ENCODE measurements at places on chromosomes 2 and 18.

GRCh38 chr2:152430876-152431275 is 95.9 kb downstream of the FMNL2 start:
- DNase-seq = no peak

DNA sequence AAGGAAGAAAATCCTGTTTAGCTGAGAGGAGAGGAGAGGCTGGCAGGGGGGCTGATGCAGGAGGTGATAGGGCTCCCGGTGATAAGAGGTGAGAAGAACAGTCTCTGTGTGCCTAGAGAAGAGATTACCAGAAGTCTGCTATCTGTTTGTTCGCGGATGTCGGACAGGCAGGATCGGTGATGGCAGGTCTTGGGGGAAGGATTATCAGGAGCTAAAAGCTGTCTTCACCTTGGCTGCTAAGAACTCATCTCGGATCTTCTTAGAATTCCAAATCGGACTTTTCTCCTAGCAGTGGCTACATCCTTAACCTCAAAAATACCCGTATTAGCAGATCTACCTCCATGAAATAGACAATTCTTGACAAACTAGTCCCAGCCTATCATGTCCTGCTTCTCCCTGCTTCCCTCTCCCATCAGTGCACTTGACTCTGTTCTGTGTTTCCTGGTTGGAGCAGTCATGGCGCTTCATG is 282.1 kb upstream of the TRIB2 start:
- no peak for DNase-seq

- no peak for DNase-seq
These were observed 900.8 kb downstream of the SLC4A3 start for GRCh38 chr2:220528180-220528675.

GRCh38 chr18:55228707-55229106 is 269.4 kb upstream of the CCDC68 start:
- no peak for DNase-seq

DNA sequence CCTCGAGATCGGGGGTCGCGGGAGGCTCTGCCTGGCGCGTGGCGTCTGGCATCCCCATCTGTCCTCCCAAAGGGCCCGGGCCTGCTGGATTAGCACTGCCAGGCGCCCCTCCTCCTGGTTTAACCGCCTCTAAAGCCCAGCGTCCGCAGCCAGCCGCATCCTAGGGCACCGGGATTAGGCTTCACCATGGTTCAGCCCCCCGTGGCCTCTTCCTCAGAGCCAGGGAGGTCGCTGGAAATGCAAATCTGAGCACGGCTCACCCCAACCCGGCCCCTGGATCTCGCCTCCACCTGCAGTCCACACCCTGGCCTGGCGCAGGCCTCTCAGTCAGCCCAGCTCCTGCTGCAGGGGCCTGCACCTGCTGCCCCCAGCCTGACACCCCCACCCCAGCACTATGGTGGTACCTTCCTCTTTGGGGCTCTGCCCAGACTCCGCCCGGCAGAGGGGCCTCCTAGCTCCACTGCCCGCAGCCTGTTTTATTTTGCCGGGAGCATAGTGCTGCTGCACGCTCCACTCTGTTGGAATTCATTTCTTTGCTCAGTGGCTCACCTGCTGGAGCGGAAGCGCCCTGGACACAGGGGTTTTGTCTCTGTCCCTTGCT is 13.2 kb downstream of the PRELID3A start:
- no peak for DNase-seq

GRCh38 chr2:203279288-203279687 is 40.5 kb downstream of the CYP20A1 start:
- no peak for DNase-seq

GRCh38 chr2:215347878-215348277 is 36.0 kb downstream of the ATIC start:
- no peak for DNase-seq

GRCh38 chr2:156023229-156023869 is 309.2 kb downstream of the NR4A2 start:
- no peak for DNase-seq

DNA sequence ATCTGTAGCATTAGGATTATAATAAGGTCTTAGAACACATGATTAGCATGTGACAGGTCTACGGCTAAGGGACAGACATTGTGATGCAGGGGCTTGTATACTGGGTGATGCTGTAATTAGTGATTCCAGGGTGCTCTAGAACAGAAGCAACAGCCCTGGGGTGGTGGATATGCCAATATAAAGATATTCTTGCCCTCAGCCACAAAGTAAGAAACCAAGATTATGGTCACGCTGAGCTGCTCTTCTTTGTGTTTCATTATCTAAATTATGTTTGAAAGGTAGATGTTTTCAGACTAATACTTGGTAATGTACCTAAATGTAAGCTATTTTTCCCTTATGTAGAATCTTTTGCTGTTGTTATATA is 45.3 kb downstream of the FN1 start:
- no peak for DNase-seq

- no peak for DNase-seq
These were observed 522.0 kb downstream of the MBD2 start for GRCh38 chr18:53702480-53702879.

GRCh38 chr2:127137225-127137624 is 30.3 kb upstream of the BIN1 start:
- DNase-seq = no peak

- DNase-seq = no peak
These were observed 5.4 kb upstream of the CHRNG start for GRCh38 chr2:232533944-232534710.

- DNase-seq = no peak
These were observed 1195.9 kb upstream of the CHAC2 start for GRCh38 chr2:52571380-52572347.

DNA sequence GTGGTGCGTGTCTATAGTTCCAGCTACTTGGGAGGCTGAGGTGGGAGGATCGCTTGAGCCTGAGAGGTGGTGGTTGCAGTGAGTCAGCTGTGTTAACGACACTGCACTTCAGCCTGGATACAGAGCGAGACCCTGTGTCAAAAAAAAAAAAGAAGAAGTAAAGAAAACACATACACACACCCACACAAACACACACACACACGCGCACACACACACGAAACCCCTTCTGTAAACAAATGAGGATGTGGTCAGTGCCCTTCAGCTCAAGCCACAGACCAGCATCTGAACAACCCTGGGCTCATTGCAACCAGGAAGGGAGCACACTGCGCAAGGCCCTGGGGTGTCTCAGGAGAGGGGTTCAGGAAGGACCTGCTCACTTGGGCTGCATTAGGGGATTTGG is 47.9 kb upstream of the KCNF1 start:
- no peak for DNase-seq
